Activated CD4-positive, CD25-positive, alpha-beta regulatory T cell (primary cell): ENCODE measurements at places on chromosomes 11 and 22.

DNA sequence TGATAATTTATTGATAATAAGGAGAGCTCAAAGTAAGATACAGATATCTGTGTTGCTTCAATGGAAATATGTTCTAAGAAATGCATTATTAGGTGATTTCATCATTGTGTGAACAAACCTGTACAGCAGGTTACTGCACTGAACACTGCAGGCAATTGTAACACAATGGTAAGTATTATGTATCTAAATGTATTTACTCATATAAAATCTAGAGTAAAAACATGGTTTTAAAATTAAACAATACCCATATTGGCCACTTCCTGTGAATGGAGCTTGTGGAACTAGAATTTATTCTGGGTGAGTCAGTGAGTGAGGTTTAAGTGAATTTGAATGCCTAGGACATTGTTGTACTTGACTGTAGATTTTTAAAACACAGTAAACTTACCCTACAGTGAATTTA lies 722.9 kb upstream of the RAG2 start:
- DNase-seq = no peak

DNA sequence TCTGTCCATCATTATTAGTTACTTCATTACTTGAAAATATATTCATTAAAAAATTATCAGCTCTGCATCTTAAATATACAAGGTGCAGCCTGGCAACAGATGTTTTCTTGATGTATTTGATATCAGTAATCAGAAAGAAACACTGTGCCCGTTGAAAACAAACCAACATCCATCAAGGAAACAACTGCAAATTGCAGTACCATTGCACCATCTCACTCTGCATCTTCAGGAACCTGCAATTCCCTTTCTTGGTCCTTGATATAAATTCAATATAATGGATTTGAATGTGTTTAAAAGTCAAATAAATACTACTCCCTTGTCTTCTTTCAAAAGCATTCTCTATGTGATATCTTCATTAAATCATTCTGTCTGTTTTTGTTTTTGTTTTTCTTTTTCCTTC lies 1131.2 kb downstream of the FAM181B start:
- no peak for DNase-seq

GRCh38 chr22:27881421-27881820 lies 37.6 kb downstream of the PITPNB start:
- DNase-seq = no peak

DNA sequence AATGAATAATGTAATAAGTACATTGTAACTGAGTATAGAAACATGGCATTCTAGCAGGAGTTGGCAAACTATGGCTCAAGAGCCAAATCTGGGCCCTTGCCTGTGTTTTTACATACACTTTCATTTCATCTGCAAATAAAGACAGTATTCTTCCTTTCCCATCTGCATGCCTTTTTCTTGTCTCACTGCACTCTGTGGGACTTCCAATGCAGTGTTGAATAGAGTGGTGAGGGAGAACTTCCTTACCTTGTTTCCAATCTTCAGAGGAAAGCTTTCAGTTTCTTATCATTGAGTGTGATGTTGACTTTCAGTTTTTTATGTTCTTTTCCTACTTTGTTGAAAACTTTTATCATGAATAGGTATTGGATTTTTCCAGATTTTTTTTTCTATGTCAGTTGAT lies 82.1 kb downstream of the USP47 start:
- no peak for DNase-seq

DNA sequence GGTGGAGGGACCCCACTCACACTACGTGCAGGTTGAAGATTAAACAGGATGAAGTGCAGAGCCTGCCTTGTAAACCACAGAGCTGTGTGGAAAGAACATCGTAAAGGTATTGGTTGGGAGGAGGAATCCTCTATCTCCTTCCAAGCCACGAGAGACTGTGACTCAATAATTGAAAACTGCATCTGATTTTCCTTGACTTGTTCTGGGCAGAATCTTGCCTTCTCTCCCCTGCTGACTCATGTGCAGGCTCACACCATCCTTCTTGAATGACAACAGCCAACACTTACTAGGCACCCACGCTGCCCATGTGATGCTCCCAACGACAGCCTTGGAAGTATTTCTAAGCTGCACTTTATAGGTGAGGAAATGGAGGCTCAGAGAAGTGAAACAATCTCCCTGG lies 563.0 kb downstream of the MIAT start:
- no peak for DNase-seq

GRCh38 chr11:112161012-112161411 lies 2.9 kb downstream of the IL18 start:
- no peak for DNase-seq
